HT-29 (cell line): ENCODE measurements at places on chromosomes 3 and 15.

GRCh38 chr3:179760944-179761343 lies 108.1 kb downstream of the USP13 start:
- no peak for DNase-seq

DNA sequence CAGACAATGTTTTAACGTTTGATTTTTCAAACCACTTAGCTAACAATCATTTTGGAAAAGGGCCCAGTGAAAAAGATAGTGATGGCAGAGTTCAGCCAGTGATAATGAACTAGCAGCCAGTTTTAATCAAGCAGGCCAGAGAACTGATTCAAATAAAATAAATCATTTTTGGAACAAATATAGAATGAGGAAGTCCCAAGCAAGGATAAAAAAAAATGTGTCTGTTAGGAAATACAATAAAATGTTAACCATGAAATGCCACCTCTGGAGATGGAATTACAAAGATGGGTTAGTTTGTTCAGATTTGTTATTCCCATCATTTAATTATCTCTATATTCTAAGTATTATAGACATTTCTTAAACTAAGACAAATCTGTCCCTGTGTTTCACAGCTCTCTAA lies 1.1 kb downstream of the HERC1 start:
- no peak for DNase-seq

DNA sequence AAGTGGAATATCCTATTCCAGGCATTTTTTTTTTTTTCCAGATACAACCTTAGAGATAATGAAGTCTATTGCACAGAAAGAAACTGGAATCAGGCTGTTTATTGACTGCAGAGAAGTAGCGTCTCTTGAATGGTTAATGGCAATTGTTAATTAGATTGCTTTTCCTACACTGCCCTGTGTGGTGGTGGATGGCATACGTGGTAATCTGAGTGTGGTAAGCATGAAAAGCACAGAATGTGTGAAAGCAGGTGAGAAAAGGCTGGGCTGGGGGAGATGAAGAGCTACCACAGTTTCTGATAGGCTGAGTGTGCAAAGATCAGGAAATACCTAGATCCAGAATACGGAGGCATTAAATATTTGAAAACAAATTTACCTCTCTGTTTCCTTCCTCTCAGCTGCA lies 486.3 kb upstream of the TBL1XR1 start:
- DNase-seq: no peak

GRCh38 chr15:40097968-40098476 lies 10.7 kb downstream of the BMF start:
- DNase-seq: peak; percentile 63

GRCh38 chr15:66830823-66831222 lies 128.8 kb downstream of the SMAD6 start:
- DNase-seq: no peak
